ENCODE measurements at places on chromosomes 1 and 21. TPM values are rescaled to one million over a fixed set of nuclear protein-coding genes. Genes with fewer than 3 reads are reported as not detected.

The OVAAL gene
- not detected for polyA plus RNA-seq

The GUCA2A gene
- polyA plus RNA-seq = not detected

The NBPF6 gene
- polyA plus RNA-seq = not detected

The TNFSF4 gene
- 2.0 TPM for polyA plus RNA-seq

The RPL11 gene
- 4,003 TPM for polyA plus RNA-seq

The TMCC2 gene
- 21.3 TPM for polyA plus RNA-seq

The S100A8 gene
- polyA plus RNA-seq = 15.5 TPM

The TRNP1 gene
- polyA plus RNA-seq = 2.4 TPM

The FLG gene
- polyA plus RNA-seq = 0.06 TPM
